ENCODE measurements at places on chromosomes 7 and 10. TPM values are rescaled to one million over a fixed set of nuclear protein-coding genes. Genes with fewer than 3 reads are reported as not detected.

PGAM2 gene
- total RNA-seq: under 0.01 TPM

GRCh38 chr7:104098890-104099289, 108.9 kb downstream of the ORC5 start:
- no peak for DNase-seq

IL2RA gene
- total RNA-seq: not detected

KLF14 gene
- total RNA-seq: not detected

- DNase-seq: no peak
Observed at GRCh38 chr10:126701526-126701925, 31.0 kb upstream of the C10orf90 start.

GRCh38 chr7:85415743-85416142, 228.9 kb upstream of the SEMA3D start:
- no peak for DNase-seq

DNA sequence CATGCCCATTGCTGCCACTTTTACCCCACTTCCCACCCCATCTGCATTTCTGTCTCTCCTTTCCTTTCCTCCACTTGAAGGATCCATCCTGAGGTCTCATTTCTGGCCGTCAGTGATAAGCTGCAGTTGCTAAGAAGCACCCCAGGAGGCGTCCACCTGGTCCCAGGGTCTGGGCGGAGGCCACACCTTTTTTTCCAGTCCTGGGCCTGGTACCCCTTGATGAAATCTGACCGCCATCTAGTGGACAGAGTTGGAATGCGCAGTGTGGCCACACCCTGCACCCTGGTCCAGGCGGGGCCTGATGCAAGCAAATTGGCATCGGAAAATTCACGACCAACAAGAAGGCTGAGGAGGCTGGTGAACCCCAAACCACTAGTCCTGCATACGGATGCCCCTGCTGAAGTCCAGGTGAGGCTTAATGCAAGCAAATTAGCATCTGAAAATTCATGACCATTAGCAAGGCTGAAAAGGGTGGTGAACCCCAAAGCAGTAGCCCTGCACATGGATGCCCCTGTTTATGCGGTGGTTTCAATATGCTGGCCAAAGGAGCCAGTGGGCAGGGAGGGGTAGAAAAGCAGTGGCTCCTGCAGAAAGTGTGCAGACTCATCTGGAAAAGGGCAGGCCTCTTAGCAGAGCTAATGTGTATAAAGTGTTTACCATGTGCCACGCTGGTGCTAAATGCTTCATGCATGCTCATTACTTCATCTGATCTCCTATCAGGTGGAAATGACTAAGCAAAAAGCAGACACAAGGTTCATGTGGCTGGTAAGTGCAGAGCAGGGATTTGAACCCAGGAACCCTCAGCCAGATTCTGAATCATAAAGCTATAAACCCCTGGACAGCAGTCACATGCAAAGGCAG, 43.2 kb downstream of the GPAM start:
- peak; percentile 67 for DNase-seq

GRCh38 chr10:29643771-29644501, 9.2 kb upstream of the SVIL start:
- no peak for DNase-seq

CALHM1 gene
- not detected for total RNA-seq

- DNase-seq: no peak
Observed at GRCh38 chr7:31125171-31125570, 73.1 kb downstream of the ADCYAP1R1 start.

DNA sequence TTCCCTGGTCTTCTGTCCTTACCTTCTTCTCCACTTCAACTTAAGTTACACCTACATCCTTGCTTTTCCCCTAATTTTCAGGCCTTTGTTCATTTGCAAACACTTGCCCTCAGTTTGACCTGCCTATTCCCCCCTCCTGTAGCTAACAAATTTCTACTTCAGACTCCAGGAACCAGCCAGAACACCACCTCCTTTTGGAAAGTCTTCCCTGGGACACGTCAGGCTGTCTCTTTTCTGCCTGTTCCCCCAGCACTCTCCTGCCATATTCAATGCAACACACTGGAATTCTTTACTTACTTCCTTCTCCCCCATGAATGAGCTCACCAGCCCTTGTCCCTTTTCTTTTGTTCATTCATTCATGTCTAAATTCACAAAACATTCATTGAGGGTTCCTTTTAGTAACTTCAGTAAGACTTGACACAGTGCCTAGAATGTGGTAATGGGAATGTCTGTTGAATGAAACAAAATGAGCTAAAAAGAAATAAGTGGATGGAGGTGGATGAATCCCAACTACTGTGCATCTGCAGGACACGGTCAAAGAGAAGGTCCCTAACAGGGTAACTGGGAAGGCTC, 478.0 kb downstream of the KCNMA1 start:
- no peak for DNase-seq

MEOX2 gene
- total RNA-seq: 0.40 TPM

- DNase-seq: no peak
Observed at GRCh38 chr10:130757821-130758489, 553.6 kb downstream of the TCERG1L start.

FBXL13 gene
- 0.20 TPM for total RNA-seq

CRHR2 gene
- total RNA-seq: not detected

GRCh38 chr10:72027498-72027897, 60.9 kb downstream of the SPOCK2 start:
- no peak for DNase-seq

GRCh38 chr7:100080907-100081534, 502 bp downstream of the ZNF3 start:
- peak; percentile 58 for DNase-seq

DNA sequence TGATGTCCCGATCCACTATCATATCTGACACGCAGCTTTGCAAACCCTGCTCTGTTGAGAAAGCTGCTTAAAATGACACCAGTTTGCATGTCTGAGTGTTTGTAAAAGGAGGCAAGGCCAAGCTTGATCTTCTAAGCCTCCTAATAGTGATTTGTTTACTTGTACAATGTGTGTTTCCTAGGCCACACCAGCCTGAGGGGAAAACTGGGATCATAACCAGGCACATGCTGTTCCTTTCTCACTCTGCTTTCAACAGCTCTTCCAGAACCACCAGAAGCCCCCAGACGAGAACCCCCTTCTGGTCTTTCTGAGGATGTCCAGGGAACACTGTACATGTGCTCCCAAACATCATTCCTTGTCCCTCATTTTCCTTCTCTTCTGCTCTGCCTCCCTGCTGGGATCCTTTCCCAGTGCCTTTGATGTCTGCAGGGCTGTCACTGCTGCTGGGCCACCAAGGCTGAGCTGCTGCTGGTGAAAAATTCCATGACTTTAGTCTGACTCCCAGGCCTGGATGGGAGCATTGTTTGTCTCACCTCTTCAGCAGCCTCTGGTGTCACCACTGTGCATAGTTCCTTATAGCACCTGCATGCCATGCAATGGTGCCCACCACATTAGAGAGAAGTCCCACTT, 4.0 kb upstream of the LGI1 start:
- DNase-seq: no peak

- no peak for DNase-seq
Observed at GRCh38 chr10:116265686-116266085, 7.3 kb downstream of the GFRA1 start.

DNA sequence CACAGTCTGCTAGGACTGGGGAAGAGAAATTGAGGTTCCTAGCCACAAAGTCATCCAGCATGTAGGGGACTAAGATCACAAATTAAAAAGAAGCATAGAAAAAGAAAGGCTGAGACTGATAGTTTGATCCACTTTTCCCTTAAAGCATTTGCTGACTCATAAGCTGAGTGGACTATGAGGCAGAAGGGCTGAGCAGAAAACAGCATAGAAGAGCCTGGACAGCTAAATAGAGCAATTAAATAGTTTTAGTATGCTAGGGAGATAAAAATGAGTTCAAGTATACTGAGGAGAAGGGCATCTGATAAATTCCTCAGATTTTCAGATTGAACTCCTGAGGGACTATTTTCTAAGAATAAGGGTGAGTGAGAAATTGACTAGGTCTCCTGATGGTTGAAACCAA, 155.9 kb upstream of the EGR2 start:
- no peak for DNase-seq

TUBB8 gene
- not detected for total RNA-seq

DNA sequence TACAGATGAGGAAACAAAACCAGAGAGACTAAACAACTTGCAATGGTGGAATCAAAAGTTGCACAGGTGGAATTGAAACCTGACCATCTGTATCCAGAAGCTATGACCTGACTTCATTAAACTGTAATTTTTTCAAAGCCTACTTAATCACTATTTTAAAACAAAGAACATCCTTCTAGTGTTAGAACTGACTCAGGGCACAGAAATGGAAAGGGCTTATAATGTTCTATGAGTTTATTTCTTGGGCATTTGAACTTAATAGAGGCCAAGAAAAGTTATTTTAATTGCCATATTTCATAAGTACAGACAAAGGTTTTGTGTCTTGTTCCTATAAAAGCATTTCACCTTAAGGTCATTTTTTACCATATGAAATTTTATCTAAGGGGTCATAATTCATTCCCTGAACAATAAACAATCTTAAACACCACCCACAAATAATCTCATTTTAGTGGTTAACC, 8.8 kb downstream of the ITGB1 start:
- DNase-seq: no peak

CTAGE4 gene
- not detected for total RNA-seq

GRCh38 chr7:135147899-135148721, at the start of gene TMEM140:
TMEM140 (plus strand) TSS chr7:135148072; CDS start chr7:135164442, 16,370 bp downstream.
- peak; percentile 89 for DNase-seq

- DNase-seq: peak; percentile 67
Observed at GRCh38 chr10:97574374-97575126, 2.0 kb downstream of the ANKRD2 start.

- DNase-seq: no peak
Observed at GRCh38 chr10:29323367-29323766, 34.5 kb downstream of the LYZL1 start.

DLD gene
- 43.8 TPM for total RNA-seq

- no peak for DNase-seq
Observed at GRCh38 chr7:101563943-101564777, 64.9 kb downstream of the MYL10 start.

GRCh38 chr7:74401137-74401859, 52.4 kb upstream of the GTF2IRD1 start:
- DNase-seq: peak; percentile 53

UCMA gene
- total RNA-seq: not detected

DNA sequence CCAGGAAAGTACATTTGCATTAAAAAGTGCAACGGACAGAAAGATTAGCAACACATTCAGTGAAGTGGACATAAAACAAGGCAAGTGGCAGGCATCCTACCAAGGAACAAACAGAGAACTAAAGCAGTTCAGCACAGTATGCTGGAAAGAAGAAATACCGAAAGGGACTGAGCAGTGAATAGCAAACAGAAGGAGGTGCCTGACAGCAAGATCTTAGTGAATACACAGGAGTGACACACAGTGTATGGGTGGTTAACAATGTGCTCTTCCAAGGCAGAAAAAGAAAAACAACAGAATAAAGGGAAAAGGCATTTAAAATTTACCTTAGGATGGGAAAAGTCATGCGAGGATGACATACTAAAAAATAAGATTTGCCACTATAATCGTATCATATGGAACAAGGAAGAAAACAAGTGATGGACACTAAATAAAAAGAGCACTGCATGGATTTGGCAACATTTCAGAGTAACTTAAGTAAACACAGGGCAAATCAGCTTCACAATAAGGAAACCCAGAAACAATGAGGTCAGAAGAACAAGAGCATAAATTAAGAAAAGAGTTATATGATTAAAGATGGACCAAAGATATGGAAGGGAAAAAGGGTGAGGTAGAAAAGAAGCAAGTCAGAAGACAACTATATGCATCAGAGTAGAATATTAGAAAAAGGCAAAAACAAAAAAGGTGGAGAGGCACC, 29.5 kb downstream of the MEST start:
- DNase-seq: peak; percentile 27

DNA sequence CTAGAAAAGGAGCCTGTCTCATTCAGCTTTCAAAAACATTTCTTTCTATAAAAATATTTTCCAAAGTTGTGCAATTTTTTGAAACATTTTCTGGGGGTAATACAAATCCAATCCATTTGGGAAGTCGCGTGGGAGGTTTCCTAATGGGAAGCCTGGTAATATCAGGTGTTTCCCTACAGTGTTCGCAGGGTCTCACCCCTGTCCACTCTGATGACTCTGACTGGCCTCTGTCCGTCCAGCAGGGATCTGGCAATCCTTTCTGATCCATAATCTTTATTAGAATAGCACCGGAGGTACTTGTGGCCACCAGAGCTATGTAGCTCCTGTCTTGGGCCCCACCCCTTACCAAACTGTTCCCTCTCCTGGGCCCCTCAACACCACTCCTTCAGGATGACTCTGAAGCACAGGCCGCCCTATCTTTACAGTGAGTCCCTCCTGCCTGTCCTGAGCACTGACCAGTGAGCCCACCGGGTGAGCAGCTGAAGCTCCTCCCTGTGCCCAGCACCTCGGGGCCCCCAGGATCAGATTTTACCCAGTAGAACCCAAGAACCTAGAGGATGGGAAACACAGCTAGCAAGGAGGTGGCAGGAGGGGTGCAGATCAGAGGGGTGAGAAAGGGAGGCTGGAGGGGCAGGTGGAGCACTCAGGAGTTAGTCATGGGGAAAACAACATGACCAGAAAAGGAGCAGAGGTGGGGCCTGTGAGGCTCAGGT, 84.8 kb downstream of the PTPRE start:
- DNase-seq: peak; percentile 88

GRCh38 chr7:11327633-11328032, 354.0 kb downstream of the PHF14 start:
- no peak for DNase-seq

DNA sequence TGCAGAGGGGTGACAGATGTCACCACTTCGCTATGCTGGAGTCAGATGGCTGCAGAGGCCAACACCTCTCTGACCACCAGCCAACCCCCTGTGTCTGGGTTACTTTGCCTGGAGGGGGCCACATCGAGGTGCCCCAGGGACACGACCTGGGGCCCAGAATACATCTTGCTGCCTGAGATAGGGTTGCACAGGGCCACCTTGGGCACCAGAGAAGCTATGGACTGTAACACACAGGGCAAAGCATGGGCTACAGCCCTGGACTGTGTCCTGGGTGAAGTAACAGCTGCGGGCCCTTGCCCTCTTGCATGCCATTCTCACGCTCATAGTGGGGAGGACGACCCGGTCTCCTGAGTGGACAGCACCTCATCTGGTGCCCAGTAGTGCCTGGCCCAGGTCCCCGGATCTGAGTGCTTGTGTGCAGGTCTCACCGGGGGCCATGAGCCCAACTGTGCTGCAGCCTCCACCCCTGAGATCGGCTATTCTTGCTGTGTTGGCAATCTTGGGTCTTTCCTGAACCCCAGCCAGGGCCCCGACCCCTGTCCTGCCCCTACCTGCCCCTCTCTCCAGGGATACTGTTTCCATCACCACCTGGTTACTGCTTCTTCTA, 115.2 kb upstream of the GDF10 start:
- DNase-seq: no peak

CD36 gene
- 157 TPM for total RNA-seq
